ENCODE measurements at places on chromosomes 12 and 14.
A peak's percentile ranks its signal among the peaks of the same experiment; 100 is the strongest.

DNA sequence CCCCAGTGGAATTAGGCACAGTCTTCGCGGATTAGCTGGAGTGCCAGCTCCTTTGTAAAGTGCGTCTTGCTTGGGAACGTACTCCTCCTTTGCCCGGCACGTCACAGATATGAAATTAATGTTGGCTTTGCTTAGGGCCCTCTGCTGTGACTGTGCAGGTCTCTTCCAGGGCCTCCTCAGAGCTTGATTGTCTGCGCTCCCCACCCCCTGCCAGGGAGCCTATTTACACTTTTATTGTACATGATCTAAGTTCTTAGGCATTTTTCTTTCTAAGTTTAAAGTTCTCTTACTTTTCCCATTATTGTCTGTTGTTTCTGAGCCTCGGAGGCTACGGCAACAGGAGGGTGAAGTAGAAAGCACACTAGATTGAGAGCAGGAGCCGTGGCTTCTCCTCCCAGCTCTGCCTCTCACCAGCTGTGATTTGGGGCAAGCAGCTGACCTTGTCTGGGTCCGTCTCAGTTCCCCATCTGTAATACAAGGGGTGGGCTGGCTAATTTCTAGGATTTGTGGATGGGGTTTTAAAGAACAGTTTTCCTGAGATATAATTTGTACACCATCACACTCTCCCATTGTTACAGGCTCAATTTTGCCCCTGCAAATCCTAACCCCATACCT lies 81.8 kb downstream of the TSPAN9 start:
- no peak for DNase-seq

GRCh38 chr12:38662829-38663228 lies 242.6 kb downstream of the CPNE8 start:
- DNase-seq = no peak

DNA sequence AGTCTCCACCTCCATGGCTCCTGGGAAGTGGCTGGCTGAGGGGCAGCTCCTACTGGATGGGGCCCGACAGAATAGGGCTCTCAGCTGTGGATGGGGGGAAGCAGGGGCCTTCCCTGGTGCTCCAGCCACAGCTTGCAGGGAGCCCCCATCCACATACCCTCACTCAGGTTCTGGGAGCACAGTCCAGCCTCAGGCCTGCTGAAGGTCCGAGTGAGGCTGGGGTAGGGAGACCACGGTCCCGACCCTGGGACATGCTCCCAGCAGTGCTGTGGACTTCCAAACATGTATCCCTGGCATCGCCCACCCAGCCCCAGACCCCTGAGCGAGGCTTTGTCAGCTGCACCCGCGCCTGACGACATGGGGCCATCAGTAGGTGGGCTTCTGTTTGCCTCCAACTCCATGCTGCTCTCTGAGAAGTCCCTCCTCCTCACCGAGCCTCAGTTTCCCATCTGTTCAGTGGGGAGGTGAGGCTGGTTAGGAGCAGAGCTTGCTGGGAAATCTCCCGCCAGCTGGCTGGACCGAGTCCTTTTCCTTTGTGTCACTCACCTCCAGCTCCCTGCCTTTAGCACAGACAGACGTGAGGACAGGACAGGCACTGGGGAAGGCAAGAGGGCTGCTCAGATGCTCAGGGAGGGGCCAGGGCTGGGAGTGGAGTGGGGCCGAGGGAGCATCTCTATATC lies 9.1 kb upstream of the ATG101 start:
- peak; percentile 39 for DNase-seq

- no peak for DNase-seq
Observed at GRCh38 chr12:131164096-131164872, 210.6 kb downstream of the ADGRD1 start.

- no peak for DNase-seq
Observed at GRCh38 chr12:58711974-58712373, 208.3 kb downstream of the LRIG3 start.

- peak; percentile 24 for DNase-seq
Observed at GRCh38 chr12:68358532-68359485, 26.6 kb upstream of the MDM1 start.

GRCh38 chr14:90061685-90062126 lies at the start of gene KCNK13:
Gene KCNK13 (plus strand): TSS chr14:90061994. CDS start chr14:90062206, 212 bp downstream.
- no peak for DNase-seq

GRCh38 chr12:54359762-54360351 lies 4.4 kb downstream of the GPR84 start:
- no peak for DNase-seq

GRCh38 chr14:92898566-92899131 lies 24.3 kb upstream of the CHGA start:
- DNase-seq = no peak

DNA sequence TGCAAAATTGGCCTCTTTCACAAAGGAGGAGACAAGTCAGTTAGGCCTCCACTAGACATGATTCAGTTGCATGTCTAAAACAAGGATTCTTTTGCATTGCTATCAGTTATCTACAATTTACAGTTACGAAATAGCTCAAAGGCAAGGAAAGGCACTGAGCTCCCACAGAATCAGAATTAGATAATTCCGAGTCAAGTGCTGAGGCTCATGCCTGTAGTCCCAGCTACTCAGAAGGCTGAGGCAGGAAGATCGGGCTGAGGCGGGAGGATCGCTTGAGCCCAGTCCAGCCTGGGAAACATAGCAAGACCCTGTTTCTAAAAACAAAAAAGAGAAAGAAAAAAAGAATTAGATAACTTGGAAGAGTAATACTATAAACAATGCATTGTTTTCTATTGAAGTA lies 12.3 kb upstream of the RTRAF start:
- DNase-seq = no peak

GRCh38 chr12:62194616-62195015 lies 65.6 kb upstream of the USP15 start:
- DNase-seq = no peak
